ENCODE measurements at places on chromosomes 7 and 10.

DNA sequence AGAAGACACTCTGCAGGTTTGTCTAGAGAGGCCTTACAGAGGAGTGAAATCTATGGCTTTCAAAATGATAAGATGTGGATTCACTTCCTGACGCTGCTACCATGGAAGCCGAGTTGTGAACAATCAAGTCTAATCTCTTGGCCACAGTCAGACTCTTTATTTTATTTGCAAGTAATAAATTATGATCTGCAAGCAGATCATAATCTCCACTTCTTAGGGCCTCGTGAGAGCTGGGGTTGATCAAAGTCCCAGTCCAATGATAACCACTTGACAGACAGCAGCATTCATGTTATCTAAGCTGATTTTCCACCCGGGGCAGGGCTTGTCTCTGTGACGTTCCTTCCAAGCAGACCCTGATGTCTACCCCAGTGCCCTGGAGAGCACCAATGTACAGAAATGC lies 776.4 kb upstream of the AUTS2 start:
- no peak for DNase-seq

- DNase-seq: no peak
Measured at GRCh38 chr7:78967046-78967445, 486.4 kb downstream of the MAGI2 start.

DNA sequence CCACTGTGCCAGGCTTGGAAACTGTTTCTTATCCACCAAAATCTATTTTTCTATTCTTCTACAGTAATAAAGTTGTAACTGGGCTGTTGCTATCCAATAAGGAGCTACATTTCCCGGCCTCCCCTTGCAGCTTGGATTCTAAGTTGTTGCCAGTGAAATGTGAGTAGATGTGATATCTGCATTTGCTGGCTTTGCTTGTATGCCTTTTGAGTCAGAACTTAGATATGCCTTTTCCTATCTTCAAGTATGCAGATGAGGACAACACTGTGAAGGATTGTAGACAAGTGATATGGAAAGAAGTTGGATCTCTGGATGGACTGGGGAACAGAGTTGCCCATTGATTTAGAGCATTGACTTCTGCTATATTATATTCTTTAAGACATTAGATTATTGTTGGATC lies 236.9 kb downstream of the REEP3 start:
- DNase-seq: no peak

- no peak for DNase-seq
Measured at GRCh38 chr7:55075464-55076021, 56.7 kb downstream of the EGFR start.

DNA sequence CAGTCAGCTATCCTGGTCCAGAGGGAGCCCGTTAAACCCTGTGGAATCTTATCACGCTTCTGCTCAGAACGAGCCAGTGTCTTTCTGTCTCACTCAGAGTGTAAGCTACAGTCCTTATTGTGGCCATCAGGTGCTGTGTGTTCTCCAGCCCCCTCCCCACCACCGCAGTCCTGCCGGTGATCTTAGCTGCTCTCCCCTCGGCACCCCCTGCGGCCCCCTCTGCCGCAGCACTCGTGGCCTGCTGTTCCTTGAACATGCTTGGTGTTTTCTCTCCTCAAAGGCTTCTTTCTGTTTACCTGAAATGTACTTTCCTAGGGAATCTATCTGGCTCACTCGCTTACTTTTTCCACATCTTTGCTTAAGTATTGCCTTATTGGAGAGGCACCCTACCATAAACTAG lies 38.2 kb upstream of the TMEM236 start:
- DNase-seq: no peak

DNA sequence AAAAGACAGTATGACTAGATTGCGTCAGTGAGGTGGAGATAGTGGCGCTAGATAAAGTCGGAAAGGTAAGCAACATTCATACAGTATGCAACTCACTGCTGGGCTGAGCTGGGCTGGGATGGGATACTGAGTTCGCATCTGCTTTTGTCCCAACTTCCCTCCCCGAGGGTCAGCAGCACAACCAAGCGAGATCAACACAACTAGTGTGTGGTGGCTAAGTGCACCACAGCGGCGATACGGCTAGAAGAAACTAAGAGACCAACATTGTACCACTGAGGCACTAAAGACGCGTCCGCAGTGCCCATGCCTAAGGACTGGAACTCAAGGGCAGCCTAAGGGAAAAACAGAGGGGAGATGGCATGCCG lies 467 bp downstream of the EXOSC1 start:
- DNase-seq: no peak

DNA sequence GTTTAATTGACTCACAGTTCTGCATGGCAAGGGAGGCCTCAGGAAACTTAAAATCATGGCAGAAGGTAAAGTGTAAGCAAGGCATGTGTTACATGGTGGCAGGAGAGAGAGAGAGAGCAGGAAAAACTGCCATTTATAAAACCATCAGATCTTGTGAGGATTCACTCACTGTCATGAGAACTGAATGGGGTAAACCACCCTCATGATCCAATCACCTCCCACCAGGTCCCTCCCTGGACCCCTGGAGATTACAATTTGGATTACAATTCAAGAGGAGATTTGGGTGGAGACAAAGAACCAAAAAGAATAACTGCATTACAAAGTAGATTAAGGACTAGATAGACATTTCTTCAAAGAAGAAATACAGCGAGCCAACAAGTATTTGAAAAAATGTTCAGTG lies 324.1 kb downstream of the THSD7A start:
- no peak for DNase-seq

DNA sequence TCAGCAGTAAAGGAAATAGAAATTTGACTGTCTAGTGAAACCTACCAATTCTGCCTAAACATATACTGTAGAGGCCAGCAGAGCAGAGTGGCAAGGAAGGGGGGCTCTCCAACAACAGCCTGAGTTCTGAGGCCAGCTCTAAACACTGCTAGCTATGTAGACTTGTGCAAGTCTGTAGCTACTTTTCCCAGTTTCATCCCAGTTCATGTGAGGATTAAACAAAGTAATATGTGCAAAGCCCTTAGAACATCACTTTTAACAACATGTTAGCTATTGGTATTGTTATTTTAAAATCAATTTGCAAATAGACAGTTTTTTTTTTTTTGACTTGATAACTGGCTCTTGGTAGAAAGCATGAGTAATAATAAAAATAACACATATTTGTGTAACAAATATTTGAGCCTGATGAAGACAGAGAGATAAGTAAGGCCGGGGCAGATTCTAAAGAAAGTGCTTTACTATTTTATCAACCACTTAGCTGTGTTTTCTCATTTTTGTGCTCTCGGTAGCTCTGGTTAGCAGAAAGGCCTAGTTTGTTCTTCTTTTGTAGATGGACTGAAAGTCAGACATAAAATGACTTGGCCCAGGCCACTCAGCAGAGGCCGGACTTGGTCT lies 9.3 kb downstream of the CHST12 start:
- DNase-seq: peak; percentile 20

GRCh38 chr7:90180649-90181048 lies 26.4 kb downstream of the STEAP1 start:
- no peak for DNase-seq

DNA sequence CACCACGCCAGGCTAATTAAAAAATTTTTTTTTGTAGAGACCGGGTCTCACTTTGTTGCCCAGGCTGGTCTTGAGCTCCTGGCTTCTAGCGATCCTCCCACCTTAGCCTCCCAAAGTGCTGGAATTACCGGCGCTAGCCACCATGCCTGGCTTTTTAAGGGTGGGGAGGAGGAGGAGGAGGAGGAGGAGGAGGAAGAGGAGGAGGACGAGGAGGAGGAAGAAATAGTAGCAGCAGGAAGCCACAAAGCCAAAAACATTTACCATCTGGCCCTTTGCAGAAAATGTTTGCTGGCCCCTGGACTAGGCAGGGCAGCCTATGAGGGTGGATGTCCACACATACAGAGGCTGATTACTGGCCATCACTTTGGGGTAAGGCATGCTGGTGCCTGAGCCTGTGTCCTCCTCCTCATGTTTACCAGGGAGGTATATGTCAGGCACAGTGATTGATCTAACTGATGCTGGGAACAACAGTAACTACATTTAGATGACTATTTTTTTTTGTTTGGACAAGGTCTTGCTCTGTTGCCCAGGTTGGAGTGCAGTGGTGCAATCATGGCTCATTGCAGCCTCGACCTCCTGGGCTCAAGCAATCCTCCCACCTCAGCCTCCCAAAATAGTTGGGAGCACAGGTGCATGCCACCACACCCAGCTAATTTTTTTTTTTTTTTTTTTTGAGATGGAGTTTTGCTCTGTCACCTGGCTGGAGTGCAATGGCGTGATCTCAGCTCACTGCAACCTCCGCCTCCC lies 122.1 kb downstream of the HIP1 start:
- no peak for DNase-seq

DNA sequence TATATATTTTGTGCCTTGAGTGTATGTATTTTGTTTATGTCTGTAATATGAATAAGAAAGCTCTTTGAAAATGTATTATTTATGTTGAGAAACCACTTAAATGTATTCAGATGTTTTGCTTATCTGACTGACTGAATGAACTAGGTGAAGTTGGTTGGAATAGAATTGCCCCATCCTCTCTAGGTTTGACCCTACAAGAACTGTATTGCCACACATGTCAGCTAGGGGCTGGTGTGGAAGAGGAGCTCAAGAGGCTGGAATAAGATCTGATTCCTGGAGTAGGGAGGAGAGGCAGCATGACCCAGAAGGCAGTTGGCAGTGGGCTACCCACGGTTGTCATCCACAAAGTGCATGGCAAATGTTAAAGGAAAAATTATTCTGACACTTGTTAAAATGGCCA lies 9.1 kb downstream of the SSMEM1 start:
- no peak for DNase-seq
